ENCODE measurements at places on chromosomes 2 and 18.
A peak's percentile ranks its signal among the peaks of the same experiment; 100 is the strongest.

GRCh38 chr2:45780541-45781463 is 129.3 kb downstream of the PRKCE start:
- no peak for DNase-seq

DNA sequence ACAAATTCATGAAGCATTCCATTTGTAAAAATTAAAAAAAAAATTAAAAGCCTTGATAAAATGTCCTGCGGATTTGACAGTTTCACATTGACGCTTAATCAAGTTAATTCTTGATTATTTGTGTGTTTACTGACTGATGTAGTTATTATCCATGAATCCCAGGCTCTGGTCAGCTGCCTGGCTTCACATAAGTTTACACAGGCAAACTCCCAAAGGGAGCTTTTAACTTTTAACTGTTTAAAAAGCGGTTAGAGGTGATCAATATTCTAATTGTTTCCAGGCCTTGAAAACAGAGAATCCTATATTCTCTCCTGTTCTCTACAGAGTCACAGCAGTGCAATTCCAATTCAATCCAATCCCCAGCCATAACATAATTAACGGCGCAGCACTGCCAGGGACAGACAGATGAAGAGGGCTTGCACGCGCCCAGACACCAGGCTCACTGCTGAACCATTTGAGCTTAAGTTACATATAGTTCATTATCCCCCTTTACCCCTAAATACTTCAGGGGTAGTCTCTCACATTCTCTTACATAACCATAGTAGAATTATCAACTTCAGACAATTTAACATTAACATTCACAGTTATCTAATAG is 47.5 kb downstream of the ATP8B1 start:
- DNase-seq = no peak

- no peak for DNase-seq
Measured at GRCh38 chr2:208099682-208100470, 24.4 kb downstream of the CRYGD start.

DNA sequence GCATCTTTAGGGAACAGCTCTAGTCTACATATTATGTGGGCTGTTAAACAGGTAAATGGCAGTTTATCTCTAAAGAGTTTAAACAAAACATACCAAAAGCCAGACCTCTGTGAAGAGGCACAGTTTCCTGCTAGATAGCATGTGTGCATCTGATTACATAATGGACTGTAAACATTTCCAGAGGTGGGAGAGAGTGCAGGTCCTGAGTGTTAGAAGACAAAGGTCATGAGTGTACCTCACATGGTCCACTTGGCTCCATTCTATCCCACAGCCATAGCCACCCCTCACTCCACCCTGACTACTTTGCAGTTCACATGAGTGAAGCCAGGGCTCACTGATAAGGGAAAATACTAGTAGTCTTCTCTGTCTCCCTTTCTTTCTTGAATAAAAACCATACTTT is 233.4 kb downstream of the MTX2 start:
- DNase-seq = no peak

DNA sequence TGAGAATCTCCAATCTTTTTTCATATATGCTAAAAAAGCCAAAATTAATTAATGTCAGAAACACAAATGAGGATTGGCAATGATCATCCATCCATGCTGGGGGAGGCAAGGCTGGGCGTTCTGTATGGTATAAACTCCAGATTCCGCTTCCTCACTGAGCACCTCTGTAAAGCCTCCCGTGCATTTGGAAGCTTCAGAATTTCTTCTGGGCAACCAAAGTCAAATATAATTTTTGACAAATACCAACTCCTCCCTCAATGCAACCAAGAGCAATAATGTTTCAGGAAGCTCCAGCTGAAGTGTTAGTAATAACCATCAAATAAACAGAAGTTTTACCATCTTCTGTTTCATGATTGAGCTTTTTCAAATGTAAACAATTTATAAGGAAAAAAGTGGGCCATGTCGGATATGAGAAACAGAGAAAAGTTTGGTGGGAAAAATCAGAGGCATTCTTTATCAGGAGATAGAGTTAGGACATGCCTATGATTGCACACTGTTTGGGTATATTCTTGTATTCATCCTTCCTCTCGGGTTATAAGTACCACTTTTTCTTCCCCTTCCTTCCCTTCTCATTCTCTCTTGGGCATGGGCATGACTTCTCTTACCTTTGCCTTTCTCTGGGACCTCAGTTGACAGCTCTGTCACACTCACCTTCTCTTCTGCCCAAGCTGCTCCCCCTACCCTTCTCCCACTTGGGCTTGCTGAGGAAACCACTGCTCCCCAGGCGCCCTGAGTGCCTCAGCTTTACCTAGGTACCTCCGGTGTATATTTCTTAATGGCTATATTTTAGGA is 149.5 kb upstream of the ZEB2 start:
- no peak for DNase-seq

DNA sequence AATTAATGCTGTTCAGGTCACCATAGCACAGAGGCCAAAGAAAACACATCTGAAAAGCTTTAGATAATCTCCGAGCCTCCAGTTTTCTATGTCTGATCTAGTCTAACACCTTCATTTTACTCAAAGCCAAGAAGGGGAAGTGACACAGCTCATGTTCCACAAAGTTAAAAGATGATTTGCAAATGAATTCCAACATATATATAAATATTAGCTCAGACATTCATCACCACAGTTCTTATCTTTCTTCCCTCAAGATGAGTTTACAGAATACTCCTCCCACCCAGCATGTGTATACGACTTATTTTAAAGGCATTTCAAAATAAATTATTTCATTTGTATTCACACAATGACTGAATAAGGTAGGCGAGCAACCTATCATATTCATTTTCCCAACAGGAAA is 82.4 kb downstream of the AAK1 start:
- DNase-seq = no peak

DNA sequence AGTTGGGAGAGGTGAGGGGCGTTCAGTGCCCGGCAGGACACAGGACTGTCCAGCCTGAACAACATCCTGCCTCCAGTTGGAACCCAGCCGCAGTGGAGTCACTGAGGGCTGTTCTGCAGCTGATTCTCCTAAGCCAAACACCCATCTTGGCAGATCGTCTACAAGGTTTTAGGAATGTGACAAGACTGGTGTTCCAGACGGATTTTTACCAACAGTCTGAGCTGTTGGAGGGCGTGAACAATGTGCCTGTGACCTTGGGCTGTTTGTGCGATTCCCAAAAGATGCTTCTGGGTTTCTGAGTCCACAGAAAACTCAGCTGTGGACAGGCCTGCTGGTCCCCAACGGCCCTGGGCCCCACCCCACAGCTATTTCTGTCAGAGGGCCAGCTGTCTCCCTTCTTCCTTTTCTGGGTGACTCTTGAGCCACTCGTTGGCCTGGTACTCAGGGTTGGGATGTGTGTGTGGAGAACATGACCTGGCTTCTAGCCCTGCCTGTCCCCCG is 5.7 kb downstream of the LRRFIP1 start:
- no peak for DNase-seq

GRCh38 chr2:58701688-58702301 is 460.7 kb upstream of the FANCL start:
- DNase-seq = no peak

DNA sequence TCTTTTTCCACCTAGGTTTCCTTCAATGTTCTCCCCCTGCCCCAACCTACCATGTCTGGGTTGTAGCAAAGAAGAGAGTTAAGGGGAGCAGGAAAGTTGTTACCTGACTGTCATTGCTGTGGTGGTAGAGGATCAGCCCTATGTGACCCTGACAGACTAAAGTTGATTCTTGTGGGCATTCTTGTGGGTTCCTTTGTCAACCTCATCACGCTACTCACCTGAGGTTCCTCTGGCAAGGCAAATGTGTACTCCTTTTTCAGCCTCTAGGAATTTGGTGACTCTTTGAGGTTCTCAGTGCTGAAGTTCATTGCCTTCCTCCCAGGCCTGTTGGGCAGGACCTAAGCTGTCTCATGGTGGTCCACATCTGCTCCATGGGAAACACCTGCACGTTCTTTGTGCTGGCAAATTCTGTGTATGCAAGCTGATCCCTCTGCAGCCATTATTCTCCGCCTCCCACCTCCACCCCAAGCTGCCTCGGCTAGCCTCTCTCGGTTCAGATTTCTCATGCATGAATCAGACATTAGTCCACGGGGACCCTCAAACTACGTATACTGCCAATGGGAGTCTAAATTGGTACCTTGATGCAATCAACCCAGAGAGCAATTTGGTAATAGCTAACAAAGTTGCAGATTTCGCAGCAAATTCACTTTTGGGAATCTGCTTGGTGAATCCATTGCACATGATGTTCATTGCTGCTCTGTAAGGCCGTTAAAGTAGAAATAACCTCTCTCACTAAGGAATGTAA is 1.5 kb upstream of the GMCL1 start:
- no peak for DNase-seq

DNA sequence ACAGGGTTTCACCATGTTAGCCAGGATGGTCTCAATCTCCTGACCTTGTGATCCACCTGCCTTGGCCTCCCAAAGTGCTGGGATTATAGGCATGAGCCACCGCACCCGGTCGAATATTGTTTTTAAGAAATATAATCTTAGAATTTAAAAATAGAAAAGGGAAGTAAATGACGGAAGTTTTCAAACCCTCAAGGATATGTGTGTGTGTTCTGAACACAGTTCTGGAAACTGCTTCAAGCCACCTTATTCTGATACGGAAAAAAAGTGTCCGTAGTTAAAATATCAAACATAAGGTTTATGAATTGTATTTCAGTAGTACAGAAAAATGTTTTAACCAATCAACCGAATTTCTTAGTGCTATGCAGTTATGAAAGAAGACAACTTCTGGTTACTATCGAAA is 115.9 kb downstream of the UPP2 start:
- no peak for DNase-seq

DNA sequence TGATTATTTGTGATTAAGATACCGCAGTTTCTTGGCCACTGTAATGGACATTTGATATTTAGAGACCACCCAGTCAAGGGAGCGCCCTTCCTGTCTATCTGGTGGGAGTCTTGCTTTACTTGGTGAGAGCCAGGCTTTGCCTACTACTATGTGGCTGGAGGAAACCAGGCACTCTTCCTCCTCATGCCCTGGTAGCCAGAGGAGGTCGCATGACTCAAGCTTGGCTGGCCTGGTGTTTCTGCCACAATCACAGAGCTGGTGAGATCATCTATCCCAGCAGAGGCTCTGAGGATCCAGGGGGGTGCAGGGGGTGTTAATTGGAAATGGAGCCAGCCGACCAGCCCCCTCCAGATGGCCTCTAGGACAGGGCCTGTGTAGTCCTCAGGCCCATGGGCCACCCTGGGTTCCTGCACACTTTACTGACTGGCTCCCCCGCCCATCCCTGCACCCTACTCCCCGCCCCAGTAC is 46.8 kb upstream of the BIN1 start:
- DNase-seq = peak; percentile 61

- DNase-seq = no peak
Measured at GRCh38 chr2:142834021-142834420, 43.4 kb upstream of the KYNU start.

DNA sequence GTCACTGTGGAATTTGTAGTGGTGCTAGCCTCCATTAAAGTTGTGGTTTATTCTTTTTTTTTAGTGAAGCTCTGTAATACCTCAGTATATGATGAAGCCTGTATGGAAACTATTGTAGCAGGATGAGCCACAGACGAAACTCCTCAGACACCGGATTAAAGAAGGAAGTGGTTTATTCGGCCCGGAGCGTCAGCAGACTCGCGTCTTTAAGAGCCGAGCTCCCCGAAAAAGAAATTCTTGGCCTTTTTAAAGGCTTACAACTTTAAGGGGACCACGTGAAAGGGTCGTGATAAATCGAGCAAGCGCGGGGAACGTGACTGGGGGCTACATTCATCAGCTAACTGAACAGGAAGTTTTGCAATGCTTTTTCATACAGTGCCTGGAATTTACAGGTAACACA is 8.1 kb upstream of the CCL20 start:
- DNase-seq = no peak

- no peak for DNase-seq
Measured at GRCh38 chr2:15936277-15937104, 3.9 kb upstream of the MYCN start.

DNA sequence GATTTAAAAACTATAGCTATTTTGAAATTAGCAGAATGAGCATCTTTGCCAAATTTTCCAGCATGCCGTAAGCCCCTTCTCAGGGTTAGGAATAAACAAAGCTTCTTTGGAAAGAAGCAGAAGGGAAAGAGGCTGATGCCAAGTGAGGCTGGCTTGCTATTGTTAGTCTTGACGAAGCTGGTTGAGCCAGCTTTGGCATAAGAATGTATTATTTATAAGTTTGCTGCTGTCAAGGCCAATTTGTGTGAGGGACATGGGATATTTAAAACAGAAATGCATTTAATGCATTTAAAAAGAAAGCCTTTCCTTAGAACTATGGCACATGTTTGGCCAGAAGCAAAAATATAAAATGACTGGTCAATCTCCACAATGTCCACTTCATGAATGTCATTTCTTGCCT is 52.5 kb upstream of the TTN start:
- DNase-seq = no peak

- no peak for DNase-seq
Measured at GRCh38 chr18:9642799-9643462, 28.6 kb upstream of the PPP4R1 start.

- no peak for DNase-seq
Measured at GRCh38 chr2:201709747-201710146, 11.3 kb upstream of the MPP4 start.

DNA sequence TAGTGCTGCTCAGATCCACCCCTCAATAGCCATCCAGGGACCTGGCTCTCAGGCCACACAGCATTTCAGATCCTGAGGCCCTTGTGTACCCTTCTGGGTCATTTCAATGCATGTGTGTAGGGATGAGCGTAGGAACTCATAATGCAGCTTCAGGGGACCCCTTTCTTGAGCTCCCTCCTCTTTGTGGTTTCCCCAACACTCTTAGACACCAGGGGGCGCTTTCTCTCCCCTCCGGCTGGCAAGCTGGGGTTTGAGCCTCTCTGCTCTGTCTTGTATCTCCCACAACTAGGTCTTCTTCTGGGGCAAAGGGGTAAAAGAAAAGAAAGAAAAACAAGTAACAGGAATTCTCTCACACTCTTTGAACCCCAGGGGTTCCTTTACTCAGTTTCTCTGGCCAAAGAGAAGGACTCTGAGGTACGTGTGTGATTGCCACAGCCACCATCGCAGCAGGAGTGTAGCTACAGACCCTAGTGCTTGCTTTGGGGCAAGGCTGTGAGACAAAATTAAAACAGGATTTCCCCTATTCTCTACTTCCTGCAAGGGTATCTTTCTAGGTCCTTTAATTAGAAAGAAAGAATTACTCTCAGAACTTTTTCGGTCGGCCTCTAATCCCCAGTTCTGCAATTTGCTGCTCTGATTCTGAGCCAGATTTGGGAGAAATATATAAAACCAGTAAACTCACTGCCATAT is 38.0 kb downstream of the CABYR start:
- no peak for DNase-seq

GRCh38 chr18:23306822-23307221 is 146.3 kb upstream of the RIOK3 start:
- DNase-seq = no peak

- DNase-seq = no peak
Measured at GRCh38 chr2:73376681-73377080, 9.0 kb upstream of the ALMS1 start.

GRCh38 chr2:157782057-157782845 is 93.9 kb downstream of the ACVR1 start:
- no peak for DNase-seq

DNA sequence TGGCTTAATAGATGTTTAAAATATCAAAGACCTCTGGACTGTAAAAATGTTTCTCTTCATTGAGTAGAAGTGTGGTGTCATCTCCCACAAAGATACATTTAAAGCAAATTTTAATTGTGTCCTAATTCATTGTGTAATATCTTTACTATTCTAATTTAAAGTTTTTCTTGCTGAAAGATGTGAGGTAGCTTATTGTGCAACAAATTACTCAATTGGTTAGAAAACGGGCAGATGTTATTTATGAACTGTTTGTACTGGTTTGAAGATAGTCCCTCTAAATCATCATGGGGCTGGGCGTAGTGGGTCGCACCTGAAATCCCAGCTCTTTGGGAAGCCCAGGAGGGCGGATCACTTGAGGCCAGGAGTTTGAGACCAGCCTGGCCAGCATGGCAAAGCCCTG is 65.3 kb downstream of the CYBRD1 start:
- no peak for DNase-seq

Measured in tibial artery (tissue), 4 donors.